ENCODE measurements at places on chromosomes 1 and 21. TPM values are rescaled to one million over a fixed set of nuclear protein-coding genes. Genes with fewer than 3 reads are reported as not detected.

The DCDC2B gene
- total RNA-seq, result not detected

The SPRR5 gene
- 0.78 TPM for total RNA-seq

The GREM2 gene
- under 0.01 TPM for total RNA-seq

The URB2 gene
- 15.4 TPM for total RNA-seq

The OR2T33 gene
- total RNA-seq, result not detected

The CD53 gene
- total RNA-seq, result not detected

The NBPF10 gene
- 3.9 TPM for total RNA-seq
